ENCODE measurements at places on chromosomes 4 and X. TPM values are rescaled to one million over a fixed set of nuclear protein-coding genes. Genes with fewer than 3 reads are reported as not detected.

GRCh38 chrX:95628796-95629195 lies 1055.8 kb upstream of the DIAPH2 start:
- DNase-seq = no peak

DNA sequence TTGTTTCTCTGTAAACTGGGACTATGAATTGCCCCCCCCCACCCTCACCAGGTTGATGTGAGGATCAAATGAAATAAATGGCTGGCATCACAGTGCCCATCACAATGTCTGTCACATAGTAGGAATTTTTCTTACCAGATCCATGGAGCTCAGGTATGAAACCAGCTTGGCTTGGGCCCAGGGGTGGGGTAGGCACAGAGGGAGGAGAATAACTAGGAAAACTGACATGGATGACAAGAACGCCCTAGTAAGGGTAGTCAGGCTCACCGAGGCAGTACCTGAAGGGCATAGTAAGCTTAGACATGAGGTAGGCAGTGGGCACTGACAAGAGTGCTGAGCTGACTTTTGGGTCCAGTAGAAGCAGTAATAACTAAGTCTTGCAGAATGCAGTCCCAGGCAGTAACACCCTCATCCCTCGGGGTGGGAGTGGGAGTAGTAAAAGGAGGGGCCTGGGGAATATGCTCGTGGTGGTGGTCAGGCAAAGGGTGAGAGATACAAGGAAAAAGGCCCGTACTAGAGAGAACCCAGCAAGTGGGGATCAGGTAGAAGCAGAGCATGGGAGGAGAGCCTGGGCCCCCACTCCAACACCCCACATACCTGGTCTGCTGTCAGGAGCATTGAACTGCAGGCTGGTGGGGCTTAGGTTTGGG lies 155.9 kb upstream of the PJA1 start:
- DNase-seq = no peak

GRCh38 chrX:109774706-109775105 lies 41.6 kb upstream of the ACSL4 start:
- DNase-seq = no peak

GRCh38 chr4:171524903-171525302 lies 288.3 kb upstream of the GALNTL6 start:
- DNase-seq = no peak

DNA sequence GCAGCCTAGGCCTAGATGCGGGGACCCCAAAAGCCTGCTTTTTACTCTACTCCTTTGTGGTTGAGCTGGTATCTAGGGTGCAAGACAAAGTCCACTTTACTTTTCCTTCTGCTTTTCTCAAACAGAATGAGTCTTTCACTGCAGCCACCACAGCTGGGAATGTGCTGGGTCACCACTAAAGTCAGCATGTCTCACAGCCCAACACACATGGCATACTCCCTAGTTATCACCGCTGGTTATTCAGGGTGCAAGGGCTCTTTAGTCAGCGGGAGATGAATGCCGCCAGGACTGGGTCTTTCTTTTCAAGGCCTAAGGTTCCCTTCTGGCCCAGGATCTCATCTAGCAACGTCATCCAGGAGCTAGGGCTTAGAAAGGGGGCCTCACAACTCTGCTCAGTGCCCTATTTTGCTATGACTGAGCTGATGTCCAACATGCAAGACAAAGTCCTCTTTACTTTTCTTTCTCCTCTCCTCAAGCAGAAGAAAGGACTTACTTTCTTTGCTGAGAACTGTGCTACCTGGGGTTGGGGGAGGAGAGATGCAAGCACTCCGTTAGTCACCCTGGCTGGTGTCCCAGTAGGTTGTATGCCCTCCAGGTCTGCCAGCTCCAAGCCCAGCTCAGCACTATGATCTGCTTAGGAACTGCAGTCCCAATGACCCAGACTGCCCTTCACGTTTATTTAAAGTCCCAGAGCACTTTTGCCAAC lies 22.9 kb upstream of the STPG2 start:
- DNase-seq = no peak

DNA sequence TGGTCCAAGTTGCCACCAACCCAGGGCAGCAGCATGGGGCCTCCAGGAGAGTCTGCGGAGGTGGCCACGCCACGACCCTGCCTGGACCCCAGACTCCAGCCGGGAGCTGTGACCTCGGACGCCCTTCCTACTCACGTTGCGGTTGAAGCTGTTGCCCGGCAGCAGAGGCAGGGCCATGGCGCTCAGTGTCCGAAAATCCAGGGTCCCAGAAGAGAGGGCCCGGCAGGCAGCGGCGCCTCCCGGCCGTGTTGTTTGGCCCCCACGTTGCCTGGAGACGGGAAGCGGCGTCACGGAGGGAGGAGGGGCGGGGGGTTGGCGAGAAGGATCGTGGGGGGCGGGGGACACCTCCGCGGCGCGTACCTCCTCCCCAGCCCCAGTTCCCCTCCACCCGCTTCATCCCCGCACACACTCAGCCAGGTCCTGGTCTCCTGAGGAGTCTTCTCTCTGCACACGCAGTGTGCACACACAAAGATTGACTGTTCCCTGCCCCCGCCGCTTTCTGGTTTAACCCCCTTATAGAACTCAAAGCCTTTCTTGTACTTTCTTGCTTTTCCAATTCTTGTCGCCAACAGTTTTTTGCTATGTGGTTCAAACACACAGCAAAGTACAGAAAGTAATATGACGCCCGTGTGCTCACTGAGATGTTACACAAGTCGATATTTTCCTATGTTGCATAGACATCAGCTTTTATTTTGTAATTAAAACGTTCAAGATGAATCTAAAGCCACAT lies at the start of gene EFHC2:
Gene EFHC2, minus strand, starts transcription at position 261 of the 730 bp plus-strand sequence. Its CDS starts 84 bp downstream, at position 177.
- peak; percentile 59 for DNase-seq

DNA sequence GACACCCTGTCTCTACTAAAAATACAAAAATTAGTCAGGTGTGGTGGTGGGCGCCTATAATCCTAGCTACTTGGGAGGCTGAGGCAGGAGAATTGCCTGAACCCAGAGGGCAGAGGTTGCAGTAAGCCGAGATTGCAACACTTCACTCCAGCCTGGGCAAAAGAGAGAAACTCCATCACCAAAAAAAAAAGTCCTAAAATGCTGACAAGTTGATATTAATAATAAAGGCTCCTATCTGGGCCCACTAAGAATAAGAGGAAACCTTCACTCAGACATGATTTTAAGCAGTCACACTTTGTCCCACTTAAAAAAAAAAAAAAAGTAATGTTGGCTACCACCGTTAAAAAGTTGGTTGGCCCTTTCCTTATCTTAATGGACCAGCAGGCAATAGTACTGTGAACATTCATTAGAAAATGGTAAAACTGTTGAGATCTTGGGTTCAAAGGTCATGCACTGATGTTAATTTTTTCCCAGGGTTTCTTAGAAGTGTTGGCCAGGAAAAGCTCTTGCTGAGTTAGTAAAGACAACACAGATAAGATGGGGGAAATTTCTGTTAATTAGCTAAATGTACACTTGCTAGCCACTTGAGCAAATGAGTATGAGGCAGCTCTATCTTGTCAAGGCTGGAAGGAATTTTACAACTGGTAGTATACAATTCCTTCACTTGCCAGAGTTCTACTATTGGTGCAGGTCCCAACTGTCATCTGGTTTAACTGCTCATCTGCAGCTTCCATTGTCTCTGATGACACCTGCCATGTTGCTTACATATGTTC lies 43.6 kb upstream of the BMP2K start:
- DNase-seq = no peak

DNA sequence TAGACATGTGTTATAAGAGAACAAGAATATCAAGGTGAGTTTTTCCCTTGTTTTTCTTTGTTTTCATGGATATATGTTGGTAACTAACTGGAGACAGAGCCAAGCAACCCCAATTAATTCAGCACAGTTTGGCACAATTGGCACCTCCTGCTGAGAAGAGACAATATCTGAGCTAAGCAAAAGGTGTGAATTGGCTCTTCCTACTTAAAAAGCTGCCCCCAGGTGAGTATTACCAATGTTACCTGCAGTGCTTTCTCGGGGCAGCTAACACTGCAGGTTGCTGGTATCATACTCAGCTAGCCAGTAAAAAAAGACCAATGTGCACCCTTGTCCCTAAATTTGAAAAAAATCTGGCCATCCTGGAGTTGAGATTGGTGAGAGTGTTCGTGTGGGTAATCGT lies 871.2 kb upstream of the TENM3 start:
- DNase-seq = no peak

DNA sequence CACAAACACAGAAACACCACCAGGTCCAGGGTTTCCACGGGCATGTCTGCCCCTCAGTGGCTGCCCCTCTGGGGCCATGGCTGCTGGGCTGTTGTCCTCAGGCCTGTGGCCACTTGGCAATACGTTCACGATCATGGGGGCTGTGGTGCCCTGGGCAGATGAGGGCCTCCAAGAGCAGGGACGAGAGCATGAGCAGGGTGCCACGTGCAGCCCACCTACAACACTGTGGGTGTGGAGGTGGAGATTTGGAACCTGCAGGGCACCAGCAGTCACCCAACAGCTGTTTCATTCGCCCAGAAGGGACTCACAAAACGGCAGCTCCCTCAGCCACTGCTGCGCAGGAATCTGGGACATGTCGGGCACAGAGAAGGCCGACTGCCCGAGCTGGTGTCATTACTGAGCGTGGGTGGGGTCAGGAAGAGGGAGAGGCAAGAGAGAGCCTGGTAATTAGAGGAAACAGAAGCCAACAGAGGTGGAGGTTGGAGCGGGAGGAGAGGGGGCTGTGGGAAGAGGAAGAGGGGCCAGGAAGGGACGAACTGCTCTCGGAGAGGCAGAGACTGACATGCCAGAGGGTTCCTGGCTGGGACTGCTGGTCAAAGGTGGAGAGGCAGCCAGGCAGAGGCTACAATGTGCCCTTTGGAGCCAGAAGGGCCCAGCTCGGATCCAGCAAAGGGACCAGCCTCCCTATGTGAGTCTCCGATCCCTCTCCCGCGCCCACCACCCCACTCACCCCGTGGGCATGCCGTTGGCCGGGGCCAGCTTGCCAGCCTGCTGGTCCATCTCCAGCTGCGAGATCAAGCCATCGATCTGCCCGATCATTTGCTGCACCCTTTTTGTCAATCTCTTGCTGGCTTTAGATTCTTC lies 23.1 kb downstream of the FGFR3 start:
- no peak for DNase-seq

DNA sequence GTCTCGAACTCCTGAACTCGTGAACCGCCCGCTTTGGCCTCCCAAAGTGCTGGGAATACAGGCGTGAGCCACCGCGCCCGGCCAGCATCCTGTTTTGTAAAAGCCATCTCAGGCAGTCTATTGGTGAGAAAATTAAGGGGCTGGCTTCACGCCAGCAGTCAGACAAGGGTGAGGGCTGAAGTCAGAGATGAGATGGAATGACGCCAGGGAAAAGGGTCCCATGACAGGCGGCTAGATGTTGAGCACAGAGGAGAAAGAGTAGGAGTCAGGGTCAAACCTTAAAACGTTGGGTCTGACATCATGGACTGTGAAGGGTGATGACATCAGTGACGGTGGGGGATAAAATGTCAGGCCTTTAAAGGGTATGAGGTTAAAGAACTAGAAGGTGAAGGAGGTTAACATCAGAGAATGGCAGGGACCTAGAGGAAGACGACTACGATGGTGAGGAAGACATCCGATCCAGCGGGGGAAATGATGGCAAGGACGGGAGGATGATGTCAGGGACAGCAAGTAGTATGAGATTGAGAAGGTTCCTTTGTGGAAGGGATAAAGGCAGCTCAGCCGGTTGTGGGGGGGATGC lies 504 bp upstream of the RBM3 start:
- peak; percentile 36 for DNase-seq

- DNase-seq = no peak
Measured at GRCh38 chr4:85720735-85721134, 245.8 kb downstream of the ARHGAP24 start.

DNA sequence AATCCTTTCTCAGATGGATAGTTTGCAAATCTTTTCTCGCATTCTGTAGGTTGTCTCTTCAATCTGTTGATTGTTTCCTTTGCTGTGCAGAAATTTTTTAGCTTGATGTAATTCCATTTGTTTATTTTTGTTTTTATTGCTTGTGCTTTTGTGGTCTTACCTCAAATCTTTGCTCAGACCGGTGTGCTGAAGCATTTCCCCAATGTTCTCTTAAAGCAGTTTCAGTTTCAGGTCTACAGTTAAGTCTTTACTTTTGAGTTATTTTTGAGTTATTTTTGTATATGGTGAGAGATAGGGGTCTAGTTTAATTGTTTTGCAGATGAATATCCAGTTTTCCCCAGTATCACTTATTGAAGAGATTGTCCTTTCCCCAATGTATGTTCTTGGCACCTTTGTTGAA lies 18.2 kb upstream of the SLC25A14 start:
- DNase-seq = no peak

DNA sequence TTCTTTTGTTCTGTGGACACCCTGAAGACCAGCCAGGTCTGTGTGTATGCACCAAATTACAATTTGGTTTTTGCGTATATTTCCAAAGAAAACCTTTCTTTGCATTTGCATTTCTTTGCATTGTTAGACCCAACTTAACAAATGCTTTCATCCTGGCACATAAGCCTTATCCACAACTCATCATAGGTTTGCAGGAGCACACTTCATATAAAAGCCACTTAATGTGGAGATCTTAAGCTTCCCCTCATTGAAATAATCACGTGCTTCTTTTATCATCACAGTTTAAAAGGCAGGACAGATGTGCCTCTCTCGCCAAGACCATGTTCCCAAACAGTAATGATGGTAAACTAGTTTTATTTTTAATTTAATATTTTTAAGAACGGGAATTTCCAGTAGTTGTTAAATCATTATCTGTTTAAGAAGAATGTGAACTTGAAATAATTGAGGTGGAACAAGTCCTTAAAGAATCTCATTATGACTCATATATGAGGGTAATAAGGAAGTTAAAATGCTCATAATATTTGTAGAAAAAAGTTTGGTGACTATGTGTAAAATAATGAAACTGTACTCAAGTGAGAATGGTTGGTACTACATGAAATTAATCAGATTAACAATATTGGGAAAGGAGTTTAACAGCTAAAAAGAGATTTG lies 65.5 kb downstream of the GLRA3 start:
- no peak for DNase-seq

GC gene
- total RNA-seq = not detected

KCNE5 gene
- not detected for total RNA-seq

ASB12 gene
- total RNA-seq = not detected

Measured in activated CD4-positive, alpha-beta memory T cell treated with anti-CD3 and anti-CD28 coated beads for 36 hours (primary cell).